ENCODE measurements at places on chromosomes 12 and 14.

DNA sequence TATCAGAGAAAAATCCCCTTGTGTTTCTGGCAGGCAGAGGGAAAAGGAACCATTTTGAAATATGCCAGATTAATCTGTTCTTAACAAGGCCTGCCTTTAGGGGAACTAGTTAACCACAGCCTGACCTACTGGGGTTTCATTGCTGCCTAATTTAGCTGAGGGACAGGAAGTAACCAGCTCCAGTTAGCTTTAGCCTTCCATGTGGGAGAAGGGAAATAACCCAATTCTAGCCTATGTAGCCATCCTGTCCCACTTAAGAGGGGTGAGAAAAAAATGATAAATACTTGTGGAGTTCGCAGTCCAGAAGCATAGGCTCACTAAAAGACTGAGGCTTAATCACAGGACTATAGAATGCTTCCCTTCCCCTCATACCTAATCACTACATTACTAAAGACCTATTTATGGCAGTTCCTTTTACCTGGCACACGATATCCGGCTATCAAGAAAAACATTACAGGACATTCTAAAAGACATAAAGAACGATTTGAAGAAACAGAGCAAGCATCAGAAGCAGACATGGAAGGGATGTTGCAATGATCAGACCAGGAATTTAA is 22.8 kb downstream of the COX8C start:
- no peak for DNase-seq

GRCh38 chr12:109968032-109968420 is 28.1 kb downstream of the GIT2 start:
- no peak for DNase-seq

- peak; percentile 97 for DNase-seq
These were observed 19.8 kb upstream of the PGF start for GRCh38 chr14:74975059-74975810.

- DNase-seq = no peak
These were observed 24.5 kb downstream of the USP15 start for GRCh38 chr12:62284749-62285148.

GRCh38 chr12:113119980-113120669 is 15.4 kb downstream of the RASAL1 start:
- peak; percentile 5 for DNase-seq

DNA sequence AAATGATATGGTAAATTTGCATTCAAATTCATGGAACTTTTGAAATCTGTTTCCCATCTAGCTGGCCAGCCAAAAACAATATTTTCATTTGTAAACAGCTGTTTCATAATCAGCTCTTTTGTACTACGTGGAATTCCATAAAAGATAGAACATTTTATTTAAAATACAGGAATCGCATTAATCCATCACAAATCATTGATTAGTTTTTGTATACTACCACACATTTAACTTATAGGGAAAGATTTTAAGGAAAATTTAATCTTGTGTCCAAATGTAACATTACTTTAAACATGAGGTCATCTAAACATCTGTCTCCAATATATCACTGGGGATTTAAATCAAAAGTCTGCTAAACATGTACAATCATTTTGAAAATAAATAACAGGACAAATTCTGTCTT is 33.5 kb downstream of the SLC25A21 start:
- DNase-seq = no peak

DNA sequence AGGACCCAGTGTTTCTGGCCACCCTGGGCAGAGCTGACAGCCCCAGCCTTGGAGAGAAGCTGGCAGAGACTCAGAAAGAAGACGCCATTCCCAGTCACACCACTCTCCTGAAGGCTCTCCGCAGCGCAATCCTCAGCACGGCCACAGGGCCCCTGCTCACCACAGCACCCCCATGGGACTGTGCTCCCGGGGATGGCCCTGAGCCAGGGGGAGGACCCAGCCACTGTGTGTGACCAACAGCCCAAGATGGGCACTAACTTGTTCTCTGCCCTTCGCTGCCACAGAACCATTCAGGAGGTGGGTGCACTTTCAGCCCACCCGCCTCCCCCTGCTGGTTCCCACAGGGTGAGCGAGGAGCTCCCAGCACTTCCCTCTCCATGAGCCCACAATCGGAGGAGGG is 57.1 kb downstream of the CCNK start:
- no peak for DNase-seq

DNA sequence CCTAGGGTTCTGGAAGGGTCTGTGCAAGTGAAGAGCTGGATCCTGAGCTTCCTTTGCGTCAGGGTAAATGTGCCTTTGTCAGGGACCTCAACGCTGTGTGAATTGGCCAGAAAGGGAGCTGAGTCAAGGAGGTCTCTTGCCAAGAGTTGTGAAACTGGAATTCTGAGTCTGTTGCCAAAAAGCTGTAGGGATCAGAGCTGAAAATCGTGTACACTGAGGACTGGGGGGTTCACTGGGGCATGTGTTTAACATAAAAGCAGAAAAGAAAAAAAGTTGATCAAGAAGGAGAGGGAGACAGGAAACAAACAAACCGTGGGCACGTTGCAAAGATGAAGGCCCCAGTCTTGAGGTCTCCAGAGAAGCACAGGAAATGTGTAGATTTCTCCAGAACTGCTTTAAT is 1081.5 kb downstream of the VRK1 start:
- no peak for DNase-seq

GRCh38 chr12:25959071-25959961 is 834 bp downstream of the RASSF8 start:
- DNase-seq = peak; percentile 61

DNA sequence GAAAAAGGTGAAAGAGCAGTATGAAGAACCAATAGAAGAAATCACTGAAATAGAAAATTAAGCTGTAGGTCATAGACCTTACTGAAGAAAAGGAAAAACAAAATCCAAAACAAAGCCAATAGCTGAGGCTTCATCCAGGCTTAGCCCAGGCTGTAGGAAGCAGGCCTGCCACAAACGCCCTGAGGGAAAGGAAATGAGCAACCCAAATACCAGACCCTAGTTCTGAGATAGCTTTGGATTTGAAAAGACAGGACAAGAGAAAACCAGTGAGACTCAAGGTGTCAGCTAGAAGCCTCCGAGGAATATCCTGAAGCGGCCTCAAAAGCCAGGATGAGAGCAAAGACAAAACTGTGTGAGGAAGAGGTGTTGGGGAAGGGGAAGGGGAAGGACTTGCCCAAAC is 79.2 kb downstream of the FERMT2 start:
- no peak for DNase-seq

DNA sequence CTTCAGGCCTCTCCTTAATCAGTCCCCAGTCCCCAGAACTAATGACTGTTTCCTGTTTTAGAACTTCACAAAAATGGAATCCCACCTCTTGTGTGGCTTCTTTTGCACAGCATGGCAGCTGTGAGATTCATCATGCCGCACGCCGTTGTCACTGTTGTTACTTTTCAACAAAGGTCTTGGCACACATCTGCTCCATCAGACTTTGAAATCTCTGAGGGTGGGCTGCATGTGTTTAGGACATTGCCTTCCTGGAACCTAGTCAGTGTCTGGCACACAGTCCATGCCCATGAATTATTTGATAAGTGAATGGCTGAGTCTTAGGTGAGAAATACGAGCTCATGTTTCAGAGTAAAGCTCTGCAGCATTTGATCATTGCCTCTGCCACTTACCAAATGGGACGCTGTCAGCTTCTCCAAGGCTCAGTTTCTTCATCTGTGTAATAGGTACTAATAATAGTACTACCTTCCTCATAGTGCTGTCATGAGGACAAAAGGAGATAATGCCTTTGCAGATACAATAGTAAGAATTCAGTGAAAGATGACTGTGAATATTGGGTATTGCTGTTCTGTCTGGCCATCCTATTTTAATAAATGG is 90.4 kb downstream of the SRRM4 start:
- no peak for DNase-seq

DNA sequence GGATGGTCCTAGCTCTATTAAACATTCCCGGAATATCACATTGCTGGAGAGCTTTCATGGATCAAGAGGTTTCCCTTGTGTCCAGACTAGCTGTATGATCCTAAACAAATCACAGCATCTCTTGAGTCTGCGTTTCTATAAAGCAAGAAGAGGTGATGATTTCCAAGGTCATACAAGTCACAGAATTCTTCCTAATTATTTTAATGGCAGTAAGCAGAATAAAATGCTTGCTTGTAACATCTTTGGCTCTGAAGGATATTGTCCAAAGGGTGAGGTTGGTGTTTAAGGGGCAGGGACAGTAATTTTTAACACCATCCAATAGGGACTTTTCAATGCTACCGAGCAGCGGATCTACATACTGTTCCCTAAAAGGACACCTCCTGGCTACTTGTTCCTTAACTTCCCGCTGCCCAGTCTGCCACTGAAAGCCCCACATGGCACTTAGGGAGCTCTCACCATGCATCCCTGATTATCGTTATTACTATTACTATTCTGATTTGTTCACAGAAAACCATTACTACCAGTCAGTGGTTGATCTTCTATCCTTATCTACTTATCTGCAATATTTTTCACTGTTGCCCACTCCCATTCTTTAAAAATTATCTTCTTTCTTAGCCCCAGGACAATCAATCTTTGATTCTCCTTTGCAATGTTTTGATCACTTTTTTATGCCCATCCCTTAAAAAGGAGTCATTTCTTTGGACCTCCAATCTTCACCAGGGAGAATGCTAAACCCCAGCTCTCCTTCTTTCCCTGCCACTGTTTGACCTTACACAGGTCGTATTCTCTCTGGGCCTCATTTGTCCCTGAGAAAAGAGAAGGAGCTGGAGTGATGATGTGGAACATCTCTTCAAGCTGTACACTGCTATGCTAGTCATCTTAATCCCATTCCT is 4.0 kb upstream of the PCED1B start:
- no peak for DNase-seq

DNA sequence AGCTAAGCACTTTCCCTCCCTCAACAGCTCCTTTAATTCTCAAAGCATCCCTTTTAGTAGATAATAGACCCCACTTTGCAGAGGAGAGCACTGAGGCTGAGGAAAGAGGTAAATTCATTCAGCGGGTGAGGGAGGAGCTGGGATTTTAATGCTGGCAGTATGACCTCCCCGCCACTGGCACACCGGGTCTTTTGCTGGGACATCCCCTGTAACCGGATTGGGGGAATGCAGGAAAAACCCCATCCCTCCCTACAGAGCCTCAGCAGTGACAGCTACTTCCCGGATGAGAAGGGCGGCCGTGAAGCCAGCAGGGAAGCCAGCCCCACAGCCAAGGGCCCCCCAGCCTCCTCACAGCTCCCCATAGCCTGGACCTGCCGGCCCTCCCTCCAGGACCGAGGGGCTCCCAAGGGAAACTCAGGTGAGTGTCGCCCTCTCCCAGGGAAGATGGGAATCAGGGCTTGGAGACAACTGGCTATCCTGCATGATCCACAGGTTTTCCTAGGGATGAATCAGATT is 12.1 kb downstream of the ZBTB39 start:
- no peak for DNase-seq

GRCh38 chr12:64968989-64969819 is 144.8 kb downstream of the TBC1D30 start:
- no peak for DNase-seq
